Activated T-helper 1 cell treated with anti-CD3 and anti-CD28 coated beads, Interleukin-12 subunit alpha, Interleukin-12 subunit beta, Interleukin-2, Interleukin-4 antibody, amounts not matched to agents 30 ng/mL and 10 ng/mL and 1 ng/mL, durations not matched to agents 14 hours and 24 hours and 36 hours (primary cell): ENCODE measurements at places on chromosomes 4 and X.
A peak's percentile ranks its signal among the peaks of the same experiment; 100 is the strongest.

GRCh38 chr4:55967376-55967775, 18.6 kb downstream of the CEP135 start:
- DNase-seq: no peak
- H3K27me3 ChIP-seq: no peaks in the 10 kb centered on the region
- peaks cover 27% of the 10 kb centered on the region for H3K36me3 ChIP-seq
- no peaks in the 10 kb centered on the region for H3K4me1 ChIP-seq
- no peak overlapping the region for H3K27ac ChIP-seq

DNA sequence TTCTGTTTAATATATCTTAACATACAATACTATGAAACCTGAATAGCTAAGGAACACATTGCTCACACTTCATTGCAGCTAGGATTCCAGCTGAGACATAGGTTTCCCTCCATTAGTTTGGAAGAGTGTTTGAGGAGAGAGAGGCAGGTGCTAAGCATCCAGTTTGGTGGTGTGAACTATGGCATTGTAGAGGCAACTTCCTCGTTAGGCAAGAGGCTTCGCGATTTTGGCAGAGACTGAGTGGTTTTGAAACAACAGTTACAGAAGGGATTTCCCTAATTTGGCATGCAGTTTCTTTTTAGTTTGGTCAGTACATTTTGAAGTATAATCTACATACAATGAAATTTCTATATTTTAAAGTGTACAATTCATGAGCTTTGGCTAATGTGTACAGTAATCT, 117.1 kb upstream of the BMP3 start:
- H3K27me3 ChIP-seq: no peaks in the 10 kb centered on the region
- no peaks in the 10 kb centered on the region for H3K4me1 ChIP-seq
- no peaks in the 10 kb centered on the region for H3K36me3 ChIP-seq
- DNase-seq: no peak

GRCh38 chrX:150533863-150534262, 34.6 kb upstream of the MTM1 start:
- H3K4me1 ChIP-seq: no peaks in the 10 kb centered on the region
- peaks cover 2% of the 10 kb centered on the region for H3K27me3 ChIP-seq
- H3K27ac ChIP-seq: no peak overlapping the region

DNA sequence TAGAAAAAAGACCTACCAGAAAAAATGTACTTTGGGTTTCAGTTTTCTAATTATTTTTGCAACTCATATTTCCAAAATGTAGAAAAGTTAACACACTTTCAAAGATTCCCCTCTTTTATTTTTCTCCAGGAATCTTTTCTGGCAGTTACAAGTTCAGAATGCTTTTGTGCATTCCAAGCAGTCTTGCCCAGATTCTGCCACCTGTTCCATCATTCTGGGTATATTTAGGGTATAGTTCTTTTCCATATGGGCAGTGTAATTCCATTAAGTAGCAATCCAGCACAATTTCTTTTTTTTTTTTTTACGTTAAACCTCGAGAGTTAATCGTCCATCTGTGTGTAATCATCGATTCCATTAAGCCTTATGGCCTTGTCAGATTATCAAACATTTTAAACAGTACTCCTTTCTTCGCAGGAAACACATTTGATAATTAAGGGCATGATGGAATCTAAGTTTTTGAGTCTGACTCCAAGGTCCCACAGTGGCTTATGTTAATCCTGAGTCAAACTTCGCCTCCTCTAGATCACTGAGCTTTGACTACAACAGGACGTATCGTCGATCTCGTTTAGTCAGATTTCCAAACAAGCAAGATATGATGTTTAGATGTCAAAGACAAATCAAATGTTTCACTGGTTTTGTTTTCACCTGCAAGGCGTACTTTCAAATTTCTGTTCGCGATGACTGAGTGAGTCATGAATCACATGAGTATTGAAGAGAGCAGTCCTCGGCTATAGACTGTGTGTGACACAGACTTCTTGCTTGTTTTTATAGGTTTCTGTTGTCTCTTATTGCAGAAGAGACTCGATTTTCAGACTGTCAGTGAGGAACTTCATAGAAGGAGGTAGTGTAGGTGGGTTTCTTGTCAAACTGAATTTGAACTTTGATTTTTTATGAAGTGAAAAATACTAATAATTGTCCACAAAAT, 118.9 kb upstream of the GK2 start:
- peaks cover 6% of the 10 kb centered on the region for H3K4me1 ChIP-seq
- DNase-seq: no peak
- H3K27me3 ChIP-seq: peaks cover 10% of the 10 kb centered on the region
- no peak overlapping the region for H3K4me3 ChIP-seq
- no peaks in the 10 kb centered on the region for H3K36me3 ChIP-seq
- no peak overlapping the region for H3K27ac ChIP-seq

DNA sequence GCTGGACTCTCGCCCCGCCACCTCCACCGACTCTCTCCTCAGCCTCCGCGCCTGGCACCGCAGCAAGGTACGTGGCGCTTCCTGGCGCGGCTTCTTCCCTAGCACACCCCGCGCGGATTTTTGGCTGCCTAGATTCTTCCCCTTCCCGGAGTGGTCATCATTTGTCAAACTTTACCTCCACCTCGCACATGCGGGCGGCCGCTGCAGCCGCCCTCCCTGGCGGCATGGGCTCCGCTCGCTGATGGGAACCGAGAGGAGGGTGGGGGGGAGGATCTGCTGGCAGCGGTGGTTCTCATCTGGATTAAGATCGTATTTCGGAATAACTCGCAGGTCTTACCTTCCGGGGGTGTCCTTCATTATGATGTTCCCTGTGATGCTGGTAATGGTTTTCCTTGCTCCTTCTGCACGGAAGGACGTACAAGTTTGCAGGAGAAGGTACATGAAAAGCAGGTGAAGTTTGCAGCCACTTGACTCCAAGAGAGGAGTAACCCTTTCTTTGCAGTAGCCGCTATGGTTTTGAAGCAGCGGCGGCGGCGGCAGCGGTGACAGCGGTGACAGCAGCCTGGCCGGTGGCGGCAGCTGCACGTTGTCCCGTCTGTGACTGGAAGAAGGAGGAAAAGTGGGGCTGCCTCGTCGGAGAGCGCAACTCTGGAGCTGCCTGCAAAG, 2183.9 kb upstream of the TENM3 start:
- peak overlapping the region; percentile 23 for H3K27ac ChIP-seq
- H3K4me3 ChIP-seq: peak overlapping the region; percentile 59
- DNase-seq: no peak
- peaks cover 2% of the 10 kb centered on the region for H3K36me3 ChIP-seq

DNA sequence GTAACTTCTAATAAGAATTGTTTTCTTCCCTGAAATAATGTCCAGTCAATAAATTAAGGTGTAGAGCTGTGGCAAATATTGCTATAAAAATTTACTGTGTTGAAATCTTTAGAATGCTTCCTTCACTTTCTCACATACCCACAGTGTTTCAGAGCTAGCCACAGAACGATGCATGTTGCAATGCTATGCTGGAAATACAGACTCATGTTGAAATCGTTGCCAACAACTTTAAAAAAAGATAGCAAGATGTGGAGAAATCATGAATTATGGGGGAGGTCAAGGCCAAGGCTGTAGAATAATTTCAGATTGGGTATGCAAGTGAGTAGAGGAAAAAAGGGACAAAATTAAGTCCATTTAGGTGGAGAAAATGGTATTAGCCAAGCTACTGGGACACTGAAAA, 204.8 kb downstream of the VEGFC start:
- no peak overlapping the region for H3K27ac ChIP-seq
- no peaks in the 10 kb centered on the region for H3K4me1 ChIP-seq
- DNase-seq: no peak
- H3K27me3 ChIP-seq: no peaks in the 10 kb centered on the region
